ENCODE measurements at places on chromosomes 1 and 21.

DNA sequence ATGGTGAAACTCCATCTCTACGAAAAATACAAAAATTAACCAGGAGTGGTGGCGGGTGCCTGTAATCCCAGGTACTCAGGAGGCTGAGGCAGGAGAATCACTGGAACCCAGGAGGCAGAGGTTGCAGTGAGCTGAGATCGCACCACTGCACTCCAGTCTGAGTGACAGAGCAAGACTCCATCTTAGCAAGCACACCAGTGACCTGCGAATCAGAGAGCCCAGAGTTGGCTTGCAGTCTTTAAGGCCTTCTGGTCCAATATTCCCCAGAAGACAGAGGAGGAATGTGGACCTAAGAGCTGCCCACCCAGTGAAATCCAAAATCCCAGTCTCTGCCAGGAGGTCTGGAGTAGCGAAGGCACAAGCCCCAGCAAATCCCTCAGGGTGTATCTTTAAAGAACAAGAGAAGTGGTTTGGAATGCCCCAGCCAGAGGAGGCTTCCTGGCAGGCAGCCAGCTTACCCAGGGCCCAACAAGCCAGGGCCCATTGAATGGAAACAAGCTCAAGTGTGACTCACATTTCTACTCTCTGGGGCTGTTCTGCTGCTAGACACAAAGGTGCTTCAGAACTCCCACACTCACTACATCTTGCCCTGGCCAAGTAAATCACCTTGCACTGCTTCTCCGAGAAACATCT lies 23.9 kb downstream of the GPR161 start:
- peak; percentile 59 for DNase-seq

DNA sequence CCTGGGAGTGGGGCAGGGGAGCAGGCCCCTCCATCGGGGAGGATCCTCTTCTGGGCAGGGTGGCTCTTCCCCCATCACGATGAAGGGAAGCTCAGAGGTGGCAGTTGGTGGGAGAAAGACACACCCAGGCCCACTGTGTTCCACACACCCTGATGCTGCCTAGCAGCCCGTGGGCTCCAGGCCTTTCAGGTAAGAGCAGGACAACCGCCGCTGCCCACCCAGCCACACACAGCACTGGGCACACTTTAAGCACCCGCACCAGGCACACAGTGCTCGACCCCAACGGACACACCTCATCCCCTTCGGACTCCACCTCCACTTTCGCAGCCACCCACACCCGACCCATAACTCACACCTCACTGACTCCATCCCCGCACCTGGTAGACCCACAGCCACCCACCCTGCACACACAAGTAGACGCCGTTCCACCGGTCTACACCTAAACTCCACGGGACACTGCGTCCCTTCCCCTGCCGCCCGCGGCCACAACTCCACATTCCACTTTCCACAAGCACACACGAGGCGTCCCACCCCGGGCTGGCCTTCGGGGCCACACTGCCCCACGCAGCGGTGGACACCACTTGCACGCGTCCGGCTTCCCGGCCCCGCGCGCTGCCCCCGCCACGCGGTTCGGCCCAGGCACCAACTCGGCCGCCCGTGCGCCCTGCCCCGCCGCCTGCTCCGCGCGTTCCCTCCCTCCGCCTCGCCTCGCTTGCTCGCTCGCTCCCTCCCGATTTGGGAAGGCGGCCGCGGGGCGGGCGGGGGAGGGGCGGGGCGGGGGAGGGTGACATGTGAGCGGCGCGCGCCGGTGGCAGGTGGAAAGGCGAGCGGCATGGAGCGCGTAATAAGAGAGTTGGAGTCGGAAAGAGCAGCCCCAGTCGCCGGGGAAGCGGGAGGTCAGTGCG lies at the start of gene KCNQ4:
Gene KCNQ4, plus strand, starts transcription at position 787 of the 905 bp plus-strand sequence. CDS start 307 bp downstream, outside the sequence.
- peak; percentile 32 for DNase-seq

GRCh38 chr1:33328817-33329216 lies 7.9 kb upstream of the A3GALT2 start:
- DNase-seq: no peak

DNA sequence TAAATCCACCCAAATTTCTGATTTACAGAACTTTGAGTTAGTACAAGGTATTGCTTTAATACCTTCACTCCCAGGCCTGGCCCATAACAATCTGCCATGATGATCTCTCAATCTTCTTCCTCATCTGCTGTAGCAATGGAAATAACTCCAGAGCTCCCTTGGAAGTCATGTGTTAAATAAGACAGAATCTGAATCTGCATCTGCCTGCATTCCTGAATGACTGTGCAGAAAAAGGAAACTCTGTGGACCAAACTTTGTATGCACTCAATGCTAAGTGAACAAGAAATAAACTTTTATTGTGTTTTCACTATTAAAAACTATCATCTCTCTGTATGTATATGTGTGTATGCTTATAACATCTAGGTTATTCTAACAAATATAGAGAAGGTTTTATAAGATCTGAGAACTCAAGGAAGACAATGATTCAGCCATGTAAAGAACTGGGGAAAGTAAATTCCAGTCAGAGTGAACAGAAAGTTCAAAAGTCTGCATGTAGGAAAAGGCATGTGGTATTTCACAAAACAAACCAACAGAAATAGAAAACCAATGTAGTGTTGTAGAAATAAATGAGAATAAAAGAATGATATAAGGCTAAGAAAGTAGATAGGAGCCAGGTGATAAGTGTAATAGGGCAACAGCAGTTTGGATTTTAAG lies 390.2 kb downstream of the USH2A start:
- no peak for DNase-seq

- DNase-seq: no peak
These were observed 9.3 kb downstream of the IRF2BP2 start for GRCh38 chr1:234600418-234601281.

DNA sequence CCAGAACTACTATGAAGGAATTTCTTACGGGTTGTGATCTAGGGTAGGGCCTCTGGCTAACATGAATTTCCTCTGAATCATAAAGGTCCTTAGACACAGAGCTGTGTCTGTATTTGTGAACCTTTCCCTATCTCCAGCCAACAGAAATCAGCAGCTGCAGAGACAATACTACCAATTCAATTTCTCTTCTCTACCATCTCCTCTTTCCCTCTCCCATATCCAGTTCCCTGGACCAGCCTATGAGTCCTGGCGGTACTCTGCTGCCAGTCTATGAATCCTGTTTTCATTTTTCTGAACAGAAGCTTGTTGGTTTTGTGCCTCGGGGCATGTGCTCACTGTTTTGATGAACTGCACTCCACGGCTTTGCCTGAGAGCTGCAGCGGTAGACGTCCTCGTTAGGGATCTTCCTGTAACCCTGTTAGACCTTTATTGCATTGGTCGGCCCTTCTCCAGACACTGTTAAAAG lies 458.0 kb upstream of the VAMP3 start:
- DNase-seq: no peak

- DNase-seq: no peak
These were observed 334.8 kb upstream of the KAZN start for GRCh38 chr1:14263671-14264070.

GRCh38 chr1:113507552-113508214 lies 117.4 kb downstream of the MAGI3 start:
- DNase-seq: no peak

DNA sequence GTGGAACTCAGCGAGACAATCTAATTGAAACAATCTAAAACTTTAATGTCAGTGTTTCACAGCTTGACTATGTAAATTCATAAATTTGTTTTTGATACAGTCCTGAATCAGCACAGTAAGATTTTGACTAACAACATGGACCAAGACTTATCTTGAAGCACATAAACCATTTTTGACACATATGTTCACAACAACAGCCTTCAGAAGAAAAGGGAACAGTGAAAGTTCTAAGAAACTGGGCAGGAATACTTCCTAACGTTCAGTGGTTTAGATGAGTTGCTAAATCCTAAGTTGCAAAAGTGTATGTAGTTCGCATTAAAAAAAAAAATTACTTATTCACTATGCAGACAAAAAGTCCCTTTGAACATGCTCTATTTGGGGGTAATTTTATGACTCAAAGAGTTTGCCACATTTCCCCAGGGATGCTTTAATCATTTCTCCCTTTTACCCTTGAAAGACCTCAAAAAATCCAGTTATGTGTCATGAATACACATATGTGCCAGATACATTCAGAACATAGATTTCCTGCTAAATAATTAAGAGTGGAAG lies 120.2 kb downstream of the MRPL39 start:
- DNase-seq: no peak

DNA sequence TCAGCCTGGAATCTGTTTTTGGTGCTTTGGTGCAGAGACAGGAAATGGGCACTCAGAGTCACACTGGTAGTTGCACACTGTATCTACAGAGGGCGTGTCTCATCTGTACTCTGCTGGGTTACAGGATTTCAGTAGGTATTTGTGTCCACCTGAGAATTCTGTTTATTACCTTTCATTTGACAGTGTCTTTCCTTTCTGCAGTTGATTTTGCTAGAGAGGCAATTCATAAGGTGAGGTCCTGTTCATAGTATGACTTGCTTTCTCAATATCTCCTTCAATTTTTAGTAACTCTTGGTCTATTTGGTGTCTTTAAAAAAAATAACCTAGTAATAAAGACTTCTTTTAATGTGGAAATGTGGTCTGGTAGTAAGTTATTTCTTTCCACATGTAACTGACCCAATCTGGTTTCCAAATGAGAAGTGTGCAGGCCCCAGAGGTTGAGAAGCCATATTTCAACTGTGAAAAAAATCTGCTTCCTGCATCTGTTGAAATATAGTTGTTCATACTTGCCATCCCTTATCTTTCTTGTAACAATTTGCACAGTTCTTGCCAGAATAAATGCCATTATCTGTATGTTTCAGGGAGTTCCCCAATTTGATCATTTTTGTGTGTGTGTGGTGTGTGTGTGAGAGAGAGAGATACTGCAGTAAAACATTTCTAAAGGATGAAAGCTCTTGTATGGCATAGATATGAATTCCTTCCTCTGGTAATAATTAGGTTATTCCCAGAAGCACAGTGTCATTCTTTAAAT lies 78.4 kb upstream of the DNAJC6 start:
- no peak for DNase-seq

DNA sequence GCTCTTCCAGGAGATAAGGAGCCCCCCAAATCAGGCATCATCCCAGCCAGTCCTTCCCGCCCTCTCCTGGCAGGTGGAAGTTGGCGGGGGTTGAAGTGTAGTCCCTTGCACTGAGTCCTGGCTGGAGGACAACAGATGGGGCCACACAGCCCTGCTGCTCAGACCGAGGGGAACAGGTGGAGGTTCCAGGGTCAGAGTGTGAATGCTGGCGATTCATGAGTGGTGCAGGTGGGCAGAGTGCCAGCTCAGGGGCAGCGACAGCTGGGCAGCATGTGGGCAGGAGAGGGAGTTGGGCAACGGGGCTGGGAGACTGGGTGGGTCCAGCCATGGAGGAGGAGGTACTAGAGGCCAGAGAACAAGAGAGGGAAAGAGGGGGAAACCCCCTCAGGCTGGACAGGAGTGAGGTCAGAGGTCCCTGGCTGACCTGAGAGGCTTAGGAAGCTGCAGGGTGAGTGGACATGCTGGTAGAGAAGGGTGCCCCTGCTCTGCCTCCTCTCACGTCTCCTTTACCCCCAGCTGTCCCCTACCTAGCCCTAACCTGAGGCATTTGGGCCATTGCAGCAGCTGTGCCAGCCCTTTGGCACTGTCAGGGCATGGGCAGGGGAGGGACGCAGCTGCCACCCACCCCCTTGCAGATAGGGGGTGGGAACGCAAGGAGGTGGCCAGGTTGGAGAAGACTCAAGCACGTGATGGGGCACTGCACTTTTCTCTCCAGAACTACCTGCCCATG lies 11.3 kb upstream of the ADORA1 start:
- no peak for DNase-seq

- no peak for DNase-seq
These were observed 838.5 kb downstream of the USP25 start for GRCh38 chr21:16568244-16568643.

DNA sequence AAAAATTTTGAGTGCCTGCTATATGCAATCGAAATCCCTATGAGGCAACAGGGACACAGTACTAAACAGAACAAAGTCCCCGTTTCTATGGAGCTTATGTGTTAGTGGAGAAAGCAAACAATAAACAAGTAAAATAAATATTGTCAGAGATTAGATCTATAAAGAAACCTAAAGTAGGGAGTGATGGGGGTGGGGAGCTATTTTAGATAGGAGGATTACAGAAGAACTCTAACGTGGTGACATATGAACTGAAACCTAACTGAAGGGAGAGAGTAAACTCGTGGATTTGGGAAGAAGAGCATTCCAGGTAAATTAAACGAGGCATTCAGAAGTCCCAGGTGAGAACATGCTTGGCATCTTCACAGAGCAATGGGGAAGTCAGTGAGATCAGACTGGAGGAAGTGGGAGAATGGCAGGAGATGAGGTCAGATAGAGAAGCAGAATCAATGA lies 154.5 kb downstream of the DENND1B start:
- no peak for DNase-seq

- DNase-seq: no peak
These were observed 49.4 kb downstream of the NENF start for GRCh38 chr1:212482006-212482636.

DNA sequence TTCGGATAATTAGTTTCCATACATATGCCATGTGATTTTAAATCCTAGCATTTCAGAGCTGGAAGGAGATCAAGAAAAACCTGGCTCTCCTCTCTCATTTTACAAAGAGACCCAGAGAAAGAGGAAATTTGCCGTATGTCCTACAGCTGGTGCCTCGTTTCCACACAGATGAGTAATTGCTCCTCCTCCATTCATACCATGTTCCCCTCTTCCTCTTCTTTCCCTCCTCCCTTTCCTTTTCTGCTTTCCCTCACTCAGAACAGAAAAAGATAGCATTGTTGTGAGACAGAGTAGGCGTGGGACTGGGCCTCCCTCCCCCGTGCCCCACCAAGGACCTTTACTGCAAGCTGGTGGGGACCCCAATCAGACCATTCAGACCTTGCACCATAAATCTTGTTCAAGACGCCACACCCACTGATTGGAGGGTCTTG lies 13.7 kb upstream of the SLC44A3 start:
- DNase-seq: no peak

DNA sequence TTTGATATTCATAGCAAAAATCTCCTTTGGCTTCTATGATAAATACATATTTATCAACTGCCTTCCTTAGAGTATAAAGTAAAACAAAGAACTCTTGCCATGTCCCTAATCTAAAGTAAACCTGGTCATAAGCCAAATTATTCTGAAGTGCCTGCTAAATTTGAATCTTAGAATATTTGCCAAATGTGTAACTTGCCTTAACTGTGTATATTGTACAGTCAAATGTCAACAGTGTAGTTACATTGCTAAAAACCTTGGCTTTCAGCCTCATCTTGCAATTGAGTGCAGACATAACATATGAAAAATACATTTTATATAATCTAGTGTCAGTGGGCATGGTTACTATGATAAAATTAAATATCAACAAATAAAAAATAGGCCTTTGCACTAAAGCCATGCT lies 583.4 kb upstream of the ADAMTS5 start:
- DNase-seq: no peak

GRCh38 chr1:81662913-81663526 lies 137.7 kb upstream of the ADGRL2 start:
- DNase-seq: no peak

GRCh38 chr1:186722711-186723309 lies 42.6 kb upstream of the PTGS2 start:
- no peak for DNase-seq

- DNase-seq: peak; percentile 68
These were observed at the start of gene IGSF9 for GRCh38 chr1:159945483-159946241. Gene IGSF9, minus strand, starts transcription at chr1:159945613. Its CDS starts 2,159 bp downstream, at chr1:159943454.

GRCh38 chr1:114097109-114097508 lies 56.6 kb downstream of the SYT6 start:
- no peak for DNase-seq

- no peak for DNase-seq
These were observed 22.4 kb upstream of the RCOR3 start for GRCh38 chr1:211236633-211237320.

GRCh38 chr1:201982623-201983379 lies at the start of gene RNPEP:
Gene RNPEP, plus strand, starts transcription at chr1:201982648. Its CDS starts 19 bp downstream, at chr1:201982667.
- DNase-seq: peak; percentile 39

Data from stimulated activated CD4-positive, alpha-beta T cell treated with anti-CD3 and anti-CD28 coated beads, Interleukin-12 subunit alpha, Interleukin-12 subunit beta, amount 100 ng/mL, for 4 hours (primary cell).